ENCODE measurements at places on chromosomes 16 and 17.

DNA sequence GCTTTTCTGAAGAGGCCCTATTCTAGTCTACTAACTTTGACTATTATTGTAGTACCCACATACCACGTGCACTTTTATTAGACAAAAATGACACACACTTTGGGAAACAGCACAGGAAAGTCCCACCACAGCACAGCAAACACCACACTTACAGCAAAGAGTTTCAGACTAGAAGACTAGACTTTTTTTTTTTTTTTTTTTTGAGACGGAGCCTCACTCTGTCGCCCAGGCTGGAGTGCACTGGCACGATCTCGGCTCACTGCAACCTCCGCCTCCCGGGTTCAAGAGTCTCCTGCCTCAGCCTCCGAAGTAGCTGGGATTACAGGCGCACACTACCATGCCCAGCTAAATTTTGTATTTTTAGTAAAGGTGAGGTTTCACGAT, 20.1 kb downstream of the YWHAE start:
- peak; percentile 9 for DNase-seq

DNA sequence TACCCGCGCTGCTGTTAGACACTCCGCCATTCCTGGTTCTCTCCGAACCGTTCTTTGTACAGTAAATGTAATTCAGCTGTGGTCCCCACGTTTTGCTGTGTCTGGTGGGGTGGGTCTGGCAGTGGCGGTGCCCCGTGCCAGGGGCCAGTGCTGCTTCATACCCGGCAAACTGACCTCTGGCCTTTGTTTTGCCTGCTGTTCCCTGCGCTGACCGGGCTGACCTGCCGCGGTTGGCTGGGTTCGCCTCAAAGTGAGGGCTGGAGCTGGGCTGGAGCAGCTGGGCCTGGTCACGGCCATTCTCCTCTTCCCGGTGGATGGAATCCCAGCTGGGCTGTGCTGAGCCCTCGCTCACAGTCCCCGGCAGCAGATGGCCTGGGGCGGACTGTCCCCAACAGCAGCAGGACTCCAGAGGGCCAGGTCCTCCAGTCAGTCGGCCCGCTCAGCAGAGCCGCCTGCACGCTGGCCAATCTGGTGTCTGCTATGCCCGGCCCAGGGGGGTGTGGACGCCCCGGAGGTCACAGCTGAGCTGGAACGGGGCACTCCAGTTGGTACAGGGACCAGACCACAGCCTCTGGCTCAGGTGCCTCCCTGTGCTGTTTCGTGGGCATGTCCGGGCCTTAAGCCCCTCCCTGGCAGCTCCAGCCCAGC, 1.5 kb upstream of the WFIKKN1 start:
- DNase-seq = no peak

- no peak for DNase-seq
Observed at GRCh38 chr16:57481421-57481820, 4.9 kb downstream of the DOK4 start.

DNA sequence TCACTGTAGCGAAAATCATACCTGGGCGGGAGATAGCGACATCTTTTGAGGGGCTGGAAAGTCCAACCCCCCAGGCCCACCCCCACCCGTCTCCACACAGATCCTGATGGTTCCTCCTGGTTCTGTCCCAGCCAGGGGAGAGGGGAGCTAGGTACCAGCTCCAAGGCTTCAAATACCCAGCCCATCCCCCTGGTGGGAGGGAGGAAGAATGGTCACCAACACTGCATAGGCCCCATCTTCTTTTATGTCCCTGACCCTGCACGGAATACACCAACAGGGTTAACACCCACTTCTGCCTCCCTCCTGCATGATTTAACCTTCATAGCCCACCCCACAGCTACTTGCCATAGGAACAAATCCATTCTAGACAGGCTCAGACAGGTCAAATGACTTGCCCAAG, 9.3 kb downstream of the HAP1 start:
- DNase-seq = no peak

DNA sequence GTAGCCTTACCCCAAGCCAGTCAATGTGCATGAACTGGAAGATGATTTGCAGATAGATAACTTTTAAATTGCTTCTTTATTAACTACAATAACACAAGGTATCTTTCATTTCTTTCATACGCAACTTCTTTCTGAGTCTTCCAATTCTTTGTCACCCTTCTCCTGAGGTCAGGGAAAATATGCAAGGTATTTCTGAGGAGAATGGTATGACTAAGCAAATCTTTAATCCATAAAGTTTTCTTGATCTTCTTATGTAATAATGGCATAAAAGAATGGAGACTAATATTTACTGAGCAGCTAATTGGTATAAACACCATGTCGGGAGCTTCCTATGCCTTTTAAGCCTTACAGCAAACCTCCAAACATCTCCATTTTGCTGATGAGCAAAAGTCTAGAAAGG, 438.9 kb downstream of the KCNJ2 start:
- DNase-seq = no peak

GRCh38 chr17:80633994-80634566, 89.4 kb downstream of the RPTOR start:
- no peak for DNase-seq

- no peak for DNase-seq
Observed at GRCh38 chr16:57683636-57684545, 10.7 kb upstream of the DRC7 start.

- no peak for DNase-seq
Observed at GRCh38 chr17:53227514-53227913, 595.2 kb upstream of the KIF2B start.

DNA sequence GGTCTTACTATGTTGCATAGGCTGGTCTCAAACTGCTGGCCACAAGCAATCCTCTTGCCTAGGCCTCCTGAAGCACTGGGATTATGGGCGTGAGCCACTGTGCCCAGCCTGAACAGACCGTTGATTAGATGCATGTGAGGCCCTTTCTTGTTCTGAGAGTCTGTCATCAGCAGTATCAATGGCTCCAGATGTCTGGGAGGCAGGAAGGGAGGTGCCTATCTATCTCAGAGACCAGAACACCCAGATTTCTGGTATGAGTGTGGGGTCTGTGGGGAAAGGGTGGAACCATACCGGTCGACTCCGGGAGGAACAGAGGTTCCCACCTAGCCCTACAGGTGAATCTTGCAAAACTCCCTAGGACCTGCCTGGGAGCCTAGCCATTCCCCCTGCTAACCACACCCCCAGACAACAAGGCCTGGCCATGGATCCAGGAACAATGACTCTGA, 71.7 kb downstream of the PRKCB start:
- DNase-seq = no peak

DNA sequence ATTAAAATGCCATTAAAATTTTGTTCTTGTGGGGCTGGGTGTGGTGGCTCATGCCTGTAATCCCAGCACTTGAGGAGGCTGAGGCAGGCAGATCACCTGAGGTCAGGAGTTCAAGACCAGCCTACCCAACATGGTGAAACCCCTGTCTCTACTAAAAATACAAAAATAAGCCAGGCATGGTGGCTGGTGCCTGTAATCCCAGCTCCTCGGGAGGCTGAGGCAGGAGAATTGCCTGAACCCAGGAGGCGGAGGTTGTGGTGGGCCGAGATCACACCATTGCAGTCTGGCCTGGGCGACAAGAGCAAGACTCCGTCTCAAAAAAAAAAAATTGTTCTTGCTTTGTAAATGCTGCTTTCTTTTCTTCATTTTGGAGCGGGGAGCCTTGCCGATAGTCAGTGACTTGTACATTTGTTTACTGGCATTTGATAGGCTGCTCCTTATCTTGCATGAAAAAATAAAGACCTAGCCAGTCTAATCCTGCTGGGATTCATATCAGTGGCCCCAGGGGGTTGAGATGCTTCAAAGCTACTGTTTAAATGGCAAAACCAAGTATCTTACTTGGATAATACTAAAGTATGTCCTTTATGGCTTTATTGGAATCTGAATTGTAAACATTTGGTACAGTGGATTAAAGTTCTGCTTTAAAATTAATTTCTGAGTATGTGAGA, 3.3 kb upstream of the CLTC start:
- no peak for DNase-seq

GRCh38 chr16:57791195-57791892, 10.9 kb downstream of the KIFC3 start:
- DNase-seq = no peak

GRCh38 chr16:55922662-55923061, 47.5 kb upstream of the CES5A start:
- no peak for DNase-seq

GRCh38 chr17:27889711-27890251, 3.4 kb downstream of the LYRM9 start:
- DNase-seq = no peak
